ENCODE measurements at places on chromosomes 1 and 21.

GRCh38 chr1:181737056-181737455, 253.7 kb downstream of the CACNA1E start:
- no peak for DNase-seq
- no peaks in the 10 kb centered on the region for H3K27me3 ChIP-seq
- H3K27ac ChIP-seq: no peak overlapping the region
- H3K4me1 ChIP-seq: no peaks in the 10 kb centered on the region
- no peaks in the 10 kb centered on the region for H3K36me3 ChIP-seq
- H3K4me3 ChIP-seq: no peak overlapping the region

GRCh38 chr1:239735111-239735510, 348.7 kb downstream of the CHRM3 start:
- H3K27me3 ChIP-seq: no peaks in the 10 kb centered on the region
- no peak overlapping the region for H3K27ac ChIP-seq
- no peaks in the 10 kb centered on the region for H3K36me3 ChIP-seq

DNA sequence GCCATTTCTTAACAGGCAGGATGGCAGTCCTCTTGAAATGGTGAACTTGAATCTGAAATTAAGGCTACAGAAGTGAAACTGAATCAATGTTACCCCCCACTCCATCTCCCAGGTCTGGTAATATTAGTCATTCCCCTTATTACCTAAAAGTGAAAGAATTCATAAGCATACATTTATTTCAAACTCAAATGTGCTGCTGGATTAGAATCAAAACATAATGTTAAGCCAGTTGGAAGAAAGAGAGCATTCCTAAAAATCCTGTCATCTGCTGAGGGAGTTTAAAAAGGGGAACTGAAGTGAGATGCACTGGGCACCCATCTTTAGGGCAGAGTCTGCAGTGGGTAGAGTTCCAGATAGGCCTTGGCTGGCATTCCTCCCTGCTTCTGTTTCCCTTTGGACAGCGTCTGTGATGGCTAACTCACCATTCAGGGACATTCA, 17.4 kb downstream of the KIAA0319L start:
- DNase-seq: no peak
- H3K36me3 ChIP-seq: peaks cover 29% of the 10 kb centered on the region
- H3K4me1 ChIP-seq: no peaks in the 10 kb centered on the region

DNA sequence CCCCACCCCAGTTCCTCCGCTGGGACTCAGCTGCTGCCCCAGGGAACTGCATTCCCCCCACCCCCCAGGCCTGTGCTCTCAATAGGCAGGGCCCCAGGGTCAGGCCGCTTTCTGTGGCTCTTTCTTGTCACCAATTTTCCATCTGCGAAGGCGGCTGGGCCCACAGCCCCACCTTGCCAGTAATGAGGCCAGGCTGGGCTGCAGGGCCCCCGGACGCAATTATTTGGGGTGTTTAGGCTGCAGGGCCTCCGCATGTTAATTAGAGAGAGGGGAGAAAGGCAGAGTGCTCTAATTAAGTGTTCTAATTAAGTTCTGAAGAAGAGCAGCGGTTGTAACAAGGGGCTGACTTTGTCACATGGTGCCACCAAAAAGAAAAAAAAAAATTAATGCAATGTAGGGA, 71.8 kb downstream of the EPHB2 start:
- no peak for DNase-seq
- peaks cover 21% of the 10 kb centered on the region for H3K36me3 ChIP-seq

- no peak overlapping the region for H3K4me3 ChIP-seq
- no peak overlapping the region for H3K27ac ChIP-seq
- H3K4me1 ChIP-seq: no peaks in the 10 kb centered on the region
- H3K36me3 ChIP-seq: no peaks in the 10 kb centered on the region
Observed at GRCh38 chr1:193457676-193458075, 271.3 kb upstream of the B3GALT2 start.

DNA sequence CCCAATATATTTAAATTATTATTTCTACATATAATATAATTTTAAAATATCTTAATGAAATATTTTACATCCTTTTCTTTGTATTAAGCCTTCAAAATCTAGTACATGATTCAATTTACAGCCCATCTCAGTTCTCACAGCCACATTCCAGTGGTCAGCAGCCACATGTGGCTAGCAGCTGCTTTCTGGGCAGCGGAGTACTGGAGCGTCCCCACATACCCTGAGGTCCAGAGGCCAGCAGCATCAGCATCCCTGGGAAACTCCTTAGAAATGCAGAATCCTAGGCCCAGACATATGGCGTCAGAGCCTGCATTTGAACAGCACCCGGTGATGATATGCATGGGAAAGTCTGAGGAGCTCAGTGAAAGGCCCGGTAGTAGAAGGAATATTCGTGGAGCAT, 8.6 kb upstream of the LHX4 start:
- no peak overlapping the region for H3K27ac ChIP-seq
- H3K36me3 ChIP-seq: no peaks in the 10 kb centered on the region
- no peak overlapping the region for H3K4me3 ChIP-seq
- H3K4me1 ChIP-seq: no peaks in the 10 kb centered on the region
- no peak for DNase-seq
- peaks cover 54% of the 10 kb centered on the region for H3K27me3 ChIP-seq

DNA sequence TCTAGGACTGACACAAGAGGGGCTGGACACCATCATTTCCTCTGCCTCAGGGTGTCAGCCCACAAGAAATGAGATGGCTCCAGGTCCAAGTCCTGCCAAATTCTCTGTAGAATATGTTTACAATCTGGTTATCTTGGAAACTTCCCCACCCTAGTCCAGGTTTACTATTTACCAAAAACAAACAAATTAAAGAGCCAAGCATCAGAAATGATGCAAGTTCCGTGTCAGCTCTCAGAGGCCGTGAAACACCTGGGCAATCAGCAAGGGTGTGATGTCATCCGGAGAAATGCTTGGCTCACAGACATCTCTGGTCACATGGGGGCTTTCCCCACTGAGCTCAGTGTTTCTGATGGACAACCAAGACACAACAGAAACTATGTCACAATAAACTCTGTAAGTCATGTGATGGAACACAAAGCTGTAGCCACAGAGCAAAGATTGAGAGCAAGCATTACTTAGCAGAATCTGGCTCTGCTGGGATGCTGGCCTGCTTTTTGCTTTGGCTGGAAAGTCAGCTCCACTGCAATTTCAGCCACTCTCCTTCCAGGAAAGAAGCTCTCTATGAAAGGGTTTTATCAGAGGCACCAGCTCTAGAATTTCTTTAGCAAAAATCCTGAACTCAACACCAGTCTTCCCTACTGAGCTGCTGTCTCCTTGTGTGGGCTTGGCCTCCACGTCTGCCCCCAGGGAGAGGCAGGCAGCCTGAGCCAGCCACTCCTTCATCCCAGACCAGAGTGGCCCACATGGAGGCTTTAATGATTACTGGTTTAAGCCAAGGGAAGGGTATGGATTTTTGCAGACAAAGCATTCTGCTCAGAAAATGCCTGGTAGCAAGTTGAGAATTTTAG, 55.9 kb downstream of the NENF start:
- peak; percentile 96 for DNase-seq
- H3K27me3 ChIP-seq: no peaks in the 10 kb centered on the region
- H3K4me1 ChIP-seq: peaks cover 29% of the 10 kb centered on the region
- H3K36me3 ChIP-seq: no peaks in the 10 kb centered on the region

GRCh38 chr1:153907134-153907533, 15.6 kb downstream of the GATAD2B start:
- no peak overlapping the region for H3K4me3 ChIP-seq
- H3K4me1 ChIP-seq: no peaks in the 10 kb centered on the region
- no peak overlapping the region for H3K27ac ChIP-seq
- DNase-seq: no peak

- H3K4me3 ChIP-seq: no peak overlapping the region
- no peaks in the 10 kb centered on the region for H3K36me3 ChIP-seq
- H3K27me3 ChIP-seq: no peaks in the 10 kb centered on the region
- no peaks in the 10 kb centered on the region for H3K4me1 ChIP-seq
- no peak overlapping the region for H3K27ac ChIP-seq
Observed at GRCh38 chr1:75901371-75901770, 30.8 kb downstream of the ASB17 start.

DNA sequence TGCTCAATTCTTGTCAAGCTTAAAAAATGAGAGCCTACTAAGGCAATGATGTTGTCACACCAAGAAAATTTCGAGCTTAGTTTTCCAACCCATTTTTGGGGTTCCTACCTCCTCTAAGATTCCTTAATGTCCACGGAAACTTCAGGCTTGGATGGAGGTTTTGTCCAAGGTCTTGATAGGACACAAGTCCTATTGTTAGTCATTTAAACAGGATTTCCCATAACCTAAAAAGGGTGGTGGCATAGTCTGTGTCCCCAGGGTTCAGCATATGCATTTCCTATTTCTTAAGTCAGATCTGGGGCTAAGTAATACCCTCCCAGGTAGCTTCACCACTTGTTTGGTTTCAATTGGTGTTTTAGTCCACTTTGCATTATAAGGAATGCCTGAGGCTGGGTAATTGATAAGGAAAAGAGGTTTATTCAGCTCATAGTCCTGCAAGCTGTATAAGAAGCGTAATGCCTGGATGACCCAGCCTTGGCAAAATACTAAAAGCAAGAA, 10.9 kb upstream of the PADI2 start:
- peaks cover 6% of the 10 kb centered on the region for H3K27me3 ChIP-seq
- no peak overlapping the region for H3K4me3 ChIP-seq
- H3K4me1 ChIP-seq: no peaks in the 10 kb centered on the region
- no peaks in the 10 kb centered on the region for H3K36me3 ChIP-seq
- H3K27ac ChIP-seq: no peak overlapping the region

GRCh38 chr1:185375583-185375982, 58.5 kb upstream of the IVNS1ABP start:
- H3K27ac ChIP-seq: no peak overlapping the region
- no peaks in the 10 kb centered on the region for H3K36me3 ChIP-seq
- H3K4me1 ChIP-seq: no peaks in the 10 kb centered on the region
- no peak overlapping the region for H3K4me3 ChIP-seq
- DNase-seq: no peak

- no peaks in the 10 kb centered on the region for H3K27me3 ChIP-seq
- no peaks in the 10 kb centered on the region for H3K4me1 ChIP-seq
- no peaks in the 10 kb centered on the region for H3K36me3 ChIP-seq
Observed at GRCh38 chr1:168287237-168287664, 6.6 kb downstream of the TBX19 start.

GRCh38 chr1:247400685-247401084, 15.3 kb upstream of the NLRP3 start:
- no peak for DNase-seq
- no peak overlapping the region for H3K4me3 ChIP-seq
- H3K27ac ChIP-seq: no peak overlapping the region
- no peaks in the 10 kb centered on the region for H3K36me3 ChIP-seq

GRCh38 chr1:16484931-16485330, 29.2 kb downstream of the RNU1-1 start:
- no peak for DNase-seq
- peaks cover 17% of the 10 kb centered on the region for H3K36me3 ChIP-seq
- H3K27ac ChIP-seq: no peak overlapping the region
- no peaks in the 10 kb centered on the region for H3K27me3 ChIP-seq
- no peak overlapping the region for H3K4me3 ChIP-seq

GRCh38 chr21:37550618-37551330, 184.2 kb downstream of the DYRK1A start:
- no peaks in the 10 kb centered on the region for H3K36me3 ChIP-seq
- H3K4me3 ChIP-seq: peak overlapping the region; percentile 13
- H3K27me3 ChIP-seq: no peaks in the 10 kb centered on the region
- H3K27ac ChIP-seq: peak overlapping the region; percentile 5
- DNase-seq: no peak

DNA sequence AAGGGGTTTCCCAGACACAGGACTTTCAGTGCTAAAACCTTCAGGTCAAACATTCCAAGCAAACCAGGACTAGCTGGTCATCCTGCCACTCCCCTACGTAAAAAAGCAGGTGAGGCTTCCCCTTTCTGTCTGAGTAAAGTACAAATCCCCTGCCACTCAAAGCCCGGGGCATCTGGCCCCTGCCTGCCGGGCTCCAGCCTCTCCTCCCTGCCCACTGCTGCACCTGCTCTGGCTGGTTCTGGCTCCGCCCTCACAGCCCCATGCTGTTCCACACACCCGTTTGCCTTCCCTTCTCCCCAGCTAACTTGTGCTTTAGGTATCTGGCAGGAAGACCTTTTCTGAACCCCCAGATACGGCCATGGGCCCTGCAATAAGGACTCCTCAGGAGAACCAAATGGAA, 23.3 kb upstream of the S100A7 start:
- H3K4me3 ChIP-seq: no peak overlapping the region
- H3K27ac ChIP-seq: no peak overlapping the region
- H3K27me3 ChIP-seq: no peaks in the 10 kb centered on the region
- no peaks in the 10 kb centered on the region for H3K36me3 ChIP-seq

DNA sequence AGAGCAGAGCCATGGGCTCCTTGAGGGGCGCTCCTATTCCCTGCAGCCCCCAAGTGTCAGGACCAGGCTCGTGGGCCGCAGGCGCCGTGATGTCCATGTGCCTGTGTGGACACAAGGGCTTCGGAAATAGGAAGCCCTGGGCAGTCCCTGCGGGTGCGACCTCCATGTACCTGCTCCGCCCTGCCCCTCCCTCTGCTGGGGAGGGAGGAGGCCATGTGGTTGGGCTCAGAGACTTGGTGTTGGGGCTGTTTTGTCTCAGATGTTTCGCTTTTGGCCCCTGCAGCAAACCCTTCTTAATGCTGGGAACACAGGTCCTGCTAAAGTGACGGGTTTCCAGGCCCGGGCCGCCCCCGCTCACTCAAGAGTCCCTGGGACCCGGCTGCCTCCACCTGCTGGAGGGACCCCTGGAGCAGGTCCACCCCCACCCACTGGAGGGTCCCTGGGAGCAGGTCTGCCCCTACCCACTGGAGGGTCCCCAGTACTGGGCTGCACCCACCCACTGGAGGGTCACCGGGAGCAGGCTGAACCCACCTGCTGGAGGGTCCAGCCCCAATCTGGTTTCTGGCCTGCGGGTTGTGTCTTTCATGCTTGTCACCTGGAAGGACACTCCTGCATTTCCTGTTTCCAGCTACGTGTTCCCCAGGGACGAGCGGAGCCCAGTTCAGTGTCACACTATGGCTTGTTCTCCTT, 156.5 kb downstream of the PEX14 start:
- peaks cover 56% of the 10 kb centered on the region for H3K36me3 ChIP-seq
- no peaks in the 10 kb centered on the region for H3K4me1 ChIP-seq
- DNase-seq: no peak
- no peak overlapping the region for H3K4me3 ChIP-seq

DNA sequence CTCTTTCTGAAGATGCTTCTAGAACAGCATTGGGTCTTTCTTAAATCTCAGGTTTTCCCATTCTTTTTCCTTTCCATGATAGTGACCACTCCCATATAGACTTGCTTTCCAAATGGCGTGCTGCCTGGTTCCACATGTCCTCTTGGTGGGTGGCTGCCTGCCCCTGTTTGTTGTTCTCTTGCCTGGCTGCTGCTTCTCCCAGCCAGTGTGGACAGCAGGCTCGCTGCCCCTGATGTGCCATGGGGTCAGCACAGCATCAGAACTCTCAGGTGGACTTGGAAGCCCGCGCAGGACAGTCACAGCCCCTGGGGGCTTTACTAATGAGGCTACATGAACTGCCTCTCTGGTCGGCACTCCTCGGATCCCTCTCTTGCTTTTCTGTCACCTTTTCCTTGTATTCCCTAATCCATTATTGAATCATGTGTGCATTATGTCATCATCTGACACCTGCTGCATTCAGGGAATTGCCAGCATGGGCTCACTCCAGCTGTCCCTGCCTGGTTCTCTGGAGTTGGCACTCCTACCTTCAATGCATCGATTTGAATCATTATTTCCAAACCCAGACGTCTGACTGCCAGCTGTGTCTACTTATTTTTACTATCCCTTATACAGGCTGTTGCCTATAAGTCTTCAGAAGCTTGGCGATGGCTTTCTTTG, 100.5 kb upstream of the COA6 start:
- no peak overlapping the region for H3K27ac ChIP-seq
- H3K4me3 ChIP-seq: no peak overlapping the region
- H3K27me3 ChIP-seq: no peaks in the 10 kb centered on the region
- H3K36me3 ChIP-seq: no peaks in the 10 kb centered on the region
- no peak for DNase-seq

All from large intestine (tissue), 12 donors.